ENCODE measurements at places on chromosomes 13 and 19.

DNA sequence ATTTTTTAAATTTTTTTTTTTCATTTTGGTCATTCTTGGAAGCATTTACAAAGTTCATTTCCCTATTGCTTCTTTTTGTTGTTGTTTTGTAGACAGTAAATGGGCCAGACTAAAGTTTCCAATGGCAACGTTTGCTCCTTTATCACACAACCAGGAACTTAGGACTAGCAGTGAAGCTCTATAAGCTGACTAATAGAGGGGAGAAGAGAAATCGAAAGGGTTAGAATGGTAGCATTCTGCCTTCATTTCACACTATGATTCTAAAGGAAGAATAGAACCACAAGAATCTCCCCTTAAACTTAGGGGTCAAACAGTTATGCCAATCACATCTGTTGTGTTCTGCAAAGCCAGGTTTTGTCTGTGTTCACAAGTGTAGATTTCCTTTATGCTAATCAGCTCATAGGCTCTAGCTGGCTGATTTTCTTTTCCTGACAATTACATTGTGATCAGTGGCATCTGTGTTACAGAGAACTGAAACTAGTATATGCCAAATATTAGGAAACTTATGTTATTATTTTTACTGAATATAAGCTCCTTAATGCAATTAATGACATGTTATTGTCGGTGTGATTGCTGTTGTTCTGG, 467.3 kb downstream of the DACH1 start:
- DNase-seq, result no peak

GRCh38 chr13:65540175-65540574, 1690.0 kb downstream of the PCDH9 start:
- DNase-seq, result no peak

- DNase-seq, result peak; percentile 59
Observed at GRCh38 chr13:50082426-50083281, 67.4 kb downstream of the KCNRG start.

DNA sequence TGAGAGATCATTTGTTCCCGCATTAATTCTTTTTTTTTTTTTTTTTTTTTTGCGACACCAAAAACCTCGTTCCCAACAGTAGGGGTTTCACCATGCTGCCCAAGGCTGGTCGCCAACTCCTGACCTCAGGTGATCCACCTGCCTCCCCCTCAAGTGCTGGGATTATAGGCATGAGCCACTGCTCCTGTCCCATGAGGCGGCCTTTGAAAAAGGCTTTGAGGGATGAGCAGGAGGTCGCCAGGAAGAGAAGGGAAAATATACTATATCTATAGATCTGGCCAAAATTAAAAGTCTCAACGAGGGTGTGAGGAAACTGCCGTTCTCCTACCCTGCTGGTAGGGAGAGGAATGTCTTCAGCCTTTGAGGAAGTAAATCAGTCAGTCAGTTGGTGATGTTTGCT, 26.2 kb downstream of the ZNF473 start:
- DNase-seq, result no peak

GRCh38 chr19:10713317-10713716, 4.6 kb upstream of the DNM2 start:
- no peak for DNase-seq

GRCh38 chr19:2189880-2190279, 26.1 kb downstream of the DOT1L start:
- DNase-seq, result no peak

Data from suppressor macrophage treated with lipopolysaccharide for 4 hours (primary cell).